ENCODE measurements at places on chromosomes 2 and 18.

- no peak for DNase-seq
These were observed 163.7 kb downstream of the ASXL3 start for GRCh38 chr18:33741760-33742159.

DNA sequence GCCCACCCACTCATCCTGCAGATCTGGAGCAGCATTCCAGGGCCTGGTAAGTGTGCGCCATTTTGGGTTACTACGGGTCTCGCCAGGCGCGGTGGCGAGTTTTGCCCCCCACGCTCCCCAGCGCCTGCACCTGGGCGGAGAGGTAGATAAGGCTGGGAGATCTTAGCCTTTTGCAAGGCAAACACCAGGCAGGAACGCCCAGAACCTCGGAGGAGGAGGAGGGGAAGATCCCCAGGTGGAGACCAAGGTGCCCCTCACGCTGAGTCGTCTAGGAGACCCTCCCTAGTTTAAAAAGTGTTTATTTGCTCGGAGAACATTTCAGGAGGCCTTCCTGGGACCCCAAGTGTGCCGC, 365 bp upstream of the RAMP1 start:
- no peak for DNase-seq

- DNase-seq, result no peak
These were observed 94.6 kb downstream of the PTGR3 start for GRCh38 chr18:75114231-75114764.

GRCh38 chr2:1751767-1752725, 7.7 kb upstream of the PXDN start:
- peak; percentile 34 for DNase-seq

DNA sequence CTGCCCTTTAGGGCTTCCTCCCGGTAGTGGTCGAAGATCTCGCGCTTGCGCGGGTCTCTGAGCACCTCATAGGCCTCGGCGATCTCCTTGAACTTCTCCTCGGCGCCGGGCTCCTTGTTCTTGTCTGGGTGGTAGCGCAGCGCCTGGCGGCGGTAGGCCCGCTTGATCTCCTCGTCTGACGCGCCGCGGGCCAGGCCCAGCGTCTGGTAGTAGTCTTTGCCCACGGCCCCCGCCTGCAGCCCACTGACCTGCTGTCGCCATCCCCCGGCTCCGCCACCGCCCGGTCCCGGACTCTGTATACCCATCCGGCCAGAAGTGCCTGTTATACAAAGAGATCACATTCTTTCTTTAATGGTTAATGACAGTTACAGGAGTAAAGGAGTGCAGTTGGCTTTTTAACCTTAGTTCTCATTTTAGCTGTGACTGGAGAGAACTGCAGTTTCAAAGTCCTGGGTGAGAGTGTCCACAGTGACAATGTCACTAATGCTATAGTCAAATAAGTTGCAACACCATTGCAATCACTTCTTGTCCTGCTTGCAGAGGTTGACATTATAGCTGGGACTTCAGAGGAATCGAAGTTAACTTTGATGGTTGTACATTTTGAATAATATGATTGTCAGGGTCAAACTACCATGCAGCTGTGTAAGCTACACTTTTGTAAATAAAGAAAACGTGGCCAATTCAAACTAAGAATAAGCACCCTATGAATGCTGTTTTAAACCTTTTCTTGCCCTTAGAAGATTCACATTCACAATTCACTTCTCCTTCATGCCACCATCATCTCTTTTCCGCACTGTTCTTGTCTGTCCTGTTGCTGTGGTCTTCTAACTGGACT, 35.3 kb upstream of the CAVIN2 start:
- no peak for DNase-seq

- DNase-seq, result peak; percentile 65
These were observed 87.0 kb downstream of the SPHKAP start for GRCh38 chr2:228094377-228094921.

DNA sequence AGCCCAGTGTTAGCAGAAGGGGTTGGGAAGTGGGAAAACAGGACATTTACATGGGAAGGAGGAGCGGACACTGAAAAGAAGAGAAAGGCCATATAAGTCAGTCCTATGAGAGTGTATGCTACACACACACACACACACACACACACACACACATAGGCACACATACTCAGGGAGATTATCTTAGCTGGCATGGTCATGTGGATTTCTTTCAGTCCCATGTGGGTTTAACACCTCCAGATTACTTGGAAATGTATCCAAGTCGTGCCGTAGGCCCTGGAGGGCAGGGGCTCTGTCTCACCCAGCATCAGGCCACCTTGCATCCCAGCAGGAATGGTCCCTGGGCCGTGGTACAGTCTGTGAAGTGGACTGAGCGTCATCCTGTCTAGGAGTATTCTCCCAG, 113.3 kb upstream of the CAPN13 start:
- DNase-seq, result no peak

DNA sequence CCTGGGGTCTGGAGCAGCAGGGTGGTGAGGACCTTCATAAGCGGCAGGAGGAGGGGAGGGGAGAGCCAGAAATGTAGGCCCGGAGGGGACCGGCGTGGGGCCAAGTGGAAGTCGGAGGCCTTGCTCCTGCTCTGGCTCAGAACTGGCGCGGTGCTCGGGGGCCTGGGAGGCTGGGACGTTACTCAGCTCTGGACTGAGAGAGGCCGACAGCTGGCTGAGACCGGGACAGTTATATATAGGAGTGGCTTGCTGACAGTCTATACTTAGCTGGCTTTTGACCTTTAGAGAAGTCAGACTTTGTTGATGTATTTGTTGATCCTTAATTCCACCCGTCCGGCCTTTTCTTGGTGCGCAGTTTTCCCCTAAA, 15.7 kb downstream of the IGFBP5 start:
- DNase-seq, result no peak

GRCh38 chr2:63539416-63540162, 48.7 kb downstream of the WDPCP start:
- no peak for DNase-seq

DNA sequence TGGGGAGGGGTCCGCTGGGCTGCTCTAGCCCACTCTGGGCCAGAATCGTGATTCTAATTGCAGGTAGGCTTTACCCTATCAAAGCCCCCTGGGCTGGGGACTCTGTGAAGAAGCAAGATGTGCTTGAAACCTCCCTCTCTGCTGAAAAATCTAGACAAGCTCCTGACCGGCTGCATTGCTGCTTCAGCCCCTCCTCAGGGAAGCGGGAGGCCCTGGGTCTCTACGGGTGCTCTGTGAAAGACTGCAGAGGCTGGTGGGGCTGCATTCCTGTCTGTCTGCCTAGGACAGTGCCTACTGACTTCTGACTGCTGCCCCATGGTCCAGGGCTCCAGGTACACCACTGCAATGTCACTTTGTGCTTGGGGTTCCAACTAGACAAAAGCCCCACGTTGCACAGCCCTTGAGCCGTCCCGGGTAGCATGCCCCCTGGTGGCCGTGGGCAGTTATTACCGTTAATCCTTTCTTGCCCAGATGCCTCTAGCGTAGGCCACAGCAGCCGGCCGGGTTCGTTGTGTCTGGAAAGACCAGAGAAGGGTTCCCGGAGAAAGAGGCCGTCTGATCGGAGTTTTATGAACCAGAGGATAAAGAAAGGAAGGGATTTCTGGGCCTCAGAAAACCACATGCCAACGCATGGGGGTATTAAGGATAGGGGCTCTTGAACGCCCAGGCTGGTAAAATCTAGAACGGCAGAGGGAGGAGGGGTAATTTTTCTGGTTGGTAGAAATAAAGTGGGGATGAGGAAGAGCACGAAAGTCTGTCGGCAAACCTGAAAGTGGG, 15.9 kb upstream of the C1QL2 start:
- peak; percentile 24 for DNase-seq

DNA sequence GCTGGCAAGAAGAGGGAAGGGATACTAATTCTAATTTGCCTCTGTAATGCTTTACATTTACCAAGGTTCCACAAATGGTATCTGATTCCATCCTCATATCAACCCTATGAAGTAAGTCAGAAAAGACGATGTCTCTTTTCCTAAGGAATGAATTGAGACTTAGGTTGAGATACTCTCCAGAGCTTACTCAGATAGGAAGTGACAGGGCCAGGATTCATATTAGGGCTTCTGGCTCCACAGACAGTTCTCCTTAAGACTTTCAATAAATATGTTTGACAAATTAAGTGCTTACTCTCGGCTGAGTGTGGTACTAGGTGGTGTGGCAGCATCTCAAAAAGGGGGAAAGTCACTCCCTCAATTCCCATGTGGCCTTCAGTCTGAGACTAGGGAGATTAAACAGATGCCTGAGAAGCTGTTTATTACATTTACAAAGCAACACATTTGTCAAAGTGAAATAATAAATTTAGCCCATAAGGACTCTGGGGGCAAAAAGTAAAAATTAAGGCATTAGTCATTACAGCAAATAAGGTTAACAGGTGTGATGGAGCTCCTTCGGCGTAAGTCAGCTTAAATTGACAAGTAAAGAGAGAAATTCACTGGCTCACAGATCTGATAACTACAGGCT, 14.2 kb downstream of the CDK15 start:
- DNase-seq, result no peak

All from fibroblast of skin of right biceps (primary cell).